Mesothelial cell of epicardium (in vitro differentiated cells): ENCODE measurements at places on chromosomes 12 and 14. TPM values are rescaled to one million over a fixed set of nuclear protein-coding genes. Genes with fewer than 3 reads are reported as not detected.

RD3L gene
- not detected in 3 replicates for total RNA-seq

DNA sequence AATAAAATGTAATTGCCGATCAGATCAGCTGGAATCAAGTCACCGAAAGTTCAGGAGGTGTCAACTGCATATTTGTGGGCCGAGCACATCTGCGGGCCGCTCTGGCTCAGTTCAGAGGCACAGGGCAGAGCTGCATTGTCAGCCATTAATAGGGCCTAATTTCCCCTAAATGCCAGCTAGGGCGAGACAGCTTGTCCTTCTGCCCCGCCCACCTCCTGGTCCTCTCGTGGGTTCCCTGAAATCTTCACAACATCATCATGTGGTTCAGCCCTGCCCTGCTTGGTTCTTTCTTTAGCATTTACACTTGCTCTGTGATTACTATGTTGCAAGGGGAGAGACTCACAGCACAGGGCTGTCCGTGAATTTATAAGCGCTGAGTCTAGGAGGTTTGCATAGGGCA is 148.9 kb downstream of the CHST11 start:
- H3K36me3 ChIP-seq: no peaks in the 10 kb centered on the region
- peaks cover 22% of the 10 kb centered on the region for H3K27me3 ChIP-seq
- DNase-seq: no peak
- peaks cover 26% of the 10 kb centered on the region for H3K4me1 ChIP-seq
- no peak overlapping the region for H3K27ac ChIP-seq
- peak overlapping the region; percentile 24 for H3K4me3 ChIP-seq

ARF6 gene
- 33.7 to 36.0 TPM (median 34.0 TPM) in 3 replicates for total RNA-seq

DNA sequence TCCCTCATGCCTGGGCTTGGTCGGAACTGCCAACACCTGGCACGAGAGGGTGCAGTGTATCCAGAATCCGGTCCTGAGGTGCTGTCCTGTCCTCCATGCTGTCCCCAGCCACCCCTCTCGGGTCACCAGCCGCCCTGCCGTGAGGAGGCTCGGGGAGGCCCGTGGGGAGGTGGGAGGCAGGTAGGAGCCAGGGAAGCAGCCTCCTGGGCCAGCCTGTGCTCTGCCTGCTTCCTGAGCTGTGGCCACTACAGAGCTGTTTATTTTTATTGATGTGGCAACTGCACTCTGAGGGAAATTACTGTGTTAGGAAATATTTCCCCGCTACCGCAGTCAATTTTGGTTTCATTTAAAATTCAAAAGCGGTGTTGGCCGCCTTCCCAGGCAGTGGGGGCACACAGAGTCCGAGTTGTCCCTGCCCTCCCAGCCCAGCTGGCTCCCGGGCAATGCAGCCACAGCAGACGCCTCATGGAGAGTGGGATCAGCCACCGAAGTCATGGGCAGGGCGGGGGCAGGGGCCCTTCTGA is 18.3 kb downstream of the NOC4L start:
- no peaks in the 10 kb centered on the region for H3K4me1 ChIP-seq
- H3K27me3 ChIP-seq: peaks cover 24% of the 10 kb centered on the region
- H3K36me3 ChIP-seq: no peaks in the 10 kb centered on the region
- peak; percentile 9 for DNase-seq
- H3K4me3 ChIP-seq: no peak overlapping the region

KRT80 gene
- 2.7 to 3.0 TPM (median 3.0 TPM) in 3 replicates for total RNA-seq

DNA sequence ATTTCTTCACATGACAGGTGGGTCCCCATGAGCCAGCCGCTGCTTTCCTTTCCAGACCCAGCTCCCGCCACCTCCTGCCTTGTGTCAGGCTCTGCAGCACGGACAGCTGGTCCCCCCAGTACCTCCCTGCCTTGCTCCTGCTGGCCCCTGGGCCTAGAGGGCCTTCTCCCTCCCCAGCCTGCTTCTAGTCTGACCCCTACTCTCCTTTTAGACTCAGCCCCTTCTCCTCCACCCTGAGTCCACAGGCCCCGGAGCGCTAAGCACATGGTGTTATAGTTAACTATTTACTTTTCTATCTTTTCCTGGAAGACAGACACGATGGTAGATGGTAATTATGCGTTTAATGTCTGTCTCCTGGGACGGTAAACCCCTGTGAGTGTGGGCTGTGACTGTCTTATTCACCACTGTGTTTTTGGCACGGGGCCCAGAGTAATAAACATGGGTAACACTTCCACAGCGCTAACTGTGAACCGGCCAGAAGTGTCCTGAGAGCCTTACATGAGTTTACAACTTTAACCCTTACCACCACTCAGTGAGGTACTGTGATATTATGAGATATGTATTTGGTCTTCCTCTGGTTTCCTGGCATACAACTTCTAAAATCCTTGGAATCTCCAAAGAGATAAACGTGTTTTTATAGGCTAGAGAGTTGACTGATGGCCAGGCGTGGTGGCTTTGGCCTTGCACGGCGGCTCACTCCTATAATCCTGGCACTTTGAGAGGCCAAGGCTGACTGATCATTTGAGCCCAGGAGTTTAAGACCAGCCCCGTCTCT is 41.2 kb downstream of the DGLUCY start:
- peaks cover 2% of the 10 kb centered on the region for H3K27me3 ChIP-seq
- H3K4me3 ChIP-seq: no peak overlapping the region
- peaks cover 19% of the 10 kb centered on the region for H3K4me1 ChIP-seq
- peaks cover 12% of the 10 kb centered on the region for H3K36me3 ChIP-seq

GRCh38 chr12:110262442-110263388 is 18.3 kb upstream of the ATP2A2 start:
- no peaks in the 10 kb centered on the region for H3K27me3 ChIP-seq
- H3K4me3 ChIP-seq: no peak overlapping the region
- no peak overlapping the region for H3K27ac ChIP-seq
- no peaks in the 10 kb centered on the region for H3K36me3 ChIP-seq
- no peak for DNase-seq

DNA sequence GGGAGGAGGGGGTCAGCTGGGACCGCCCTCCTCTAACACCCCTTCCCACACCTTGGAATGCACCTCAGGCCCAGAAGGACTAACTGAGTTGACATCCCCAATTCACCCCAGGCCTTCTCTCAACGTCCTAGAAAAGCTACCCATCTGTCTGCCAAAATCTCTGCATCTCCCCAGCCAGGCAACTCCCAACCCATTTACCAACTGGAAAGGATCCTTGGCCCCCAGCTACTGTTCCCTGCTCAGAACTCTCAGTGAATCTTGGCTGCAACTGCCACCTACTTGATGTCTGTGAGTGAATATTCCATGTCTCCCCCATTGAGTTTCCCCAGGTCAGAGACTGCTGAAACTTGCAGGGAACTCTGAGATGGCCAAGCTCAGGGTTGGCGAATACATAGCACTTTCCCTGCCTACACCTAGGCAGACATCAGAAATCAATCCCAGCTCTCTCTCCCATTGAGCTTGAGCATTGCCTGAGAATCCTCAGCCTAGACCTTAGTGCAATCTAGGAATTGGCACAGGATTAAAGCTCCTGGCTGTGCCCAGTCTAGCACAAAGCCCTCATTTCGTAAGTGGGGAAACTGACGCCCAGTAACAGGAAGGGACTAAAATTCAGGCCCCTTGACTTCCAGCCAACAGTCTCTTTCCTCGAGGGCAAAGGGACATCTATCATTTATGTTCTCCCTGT is 71.9 kb upstream of the NCOR2 start:
- no peaks in the 10 kb centered on the region for H3K36me3 ChIP-seq
- no peaks in the 10 kb centered on the region for H3K27me3 ChIP-seq
- no peak overlapping the region for H3K4me3 ChIP-seq
- no peak overlapping the region for H3K27ac ChIP-seq
- no peak for DNase-seq

DNA sequence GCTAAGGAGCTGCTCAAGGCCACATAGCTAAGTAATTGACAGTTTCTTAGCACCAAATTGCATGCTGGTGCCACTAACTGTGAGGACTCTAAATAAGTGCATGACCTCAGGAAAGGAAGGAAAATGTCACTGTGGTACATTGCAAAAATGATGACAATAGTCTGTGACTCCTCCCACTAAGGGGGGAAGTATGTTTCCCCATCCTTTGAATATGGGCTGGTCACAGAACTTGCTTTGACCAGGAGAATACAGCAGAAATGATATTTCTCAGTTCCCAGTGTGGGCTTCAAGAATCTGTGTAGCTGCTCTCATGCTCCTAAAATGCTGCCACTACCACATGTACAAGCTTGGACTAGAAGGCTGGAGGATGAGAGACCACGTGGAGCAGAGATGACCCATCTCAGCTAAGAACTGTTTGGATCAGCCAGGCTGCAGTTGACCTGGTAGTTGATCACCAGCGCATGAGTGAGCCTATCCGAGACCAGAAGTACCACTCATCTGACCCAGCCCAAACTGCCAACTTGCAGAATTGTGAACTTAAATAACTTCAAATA is 42.2 kb upstream of the NOS1 start:
- DNase-seq: no peak
- no peaks in the 10 kb centered on the region for H3K36me3 ChIP-seq
- no peak overlapping the region for H3K27ac ChIP-seq
- no peak overlapping the region for H3K4me3 ChIP-seq
- peaks cover 35% of the 10 kb centered on the region for H3K27me3 ChIP-seq

- peaks cover 14% of the 10 kb centered on the region for H3K27me3 ChIP-seq
- no peak overlapping the region for H3K27ac ChIP-seq
- no peak for DNase-seq
These were observed 136.2 kb upstream of the RTL1 start for GRCh38 chr14:101039755-101040138.

DNA sequence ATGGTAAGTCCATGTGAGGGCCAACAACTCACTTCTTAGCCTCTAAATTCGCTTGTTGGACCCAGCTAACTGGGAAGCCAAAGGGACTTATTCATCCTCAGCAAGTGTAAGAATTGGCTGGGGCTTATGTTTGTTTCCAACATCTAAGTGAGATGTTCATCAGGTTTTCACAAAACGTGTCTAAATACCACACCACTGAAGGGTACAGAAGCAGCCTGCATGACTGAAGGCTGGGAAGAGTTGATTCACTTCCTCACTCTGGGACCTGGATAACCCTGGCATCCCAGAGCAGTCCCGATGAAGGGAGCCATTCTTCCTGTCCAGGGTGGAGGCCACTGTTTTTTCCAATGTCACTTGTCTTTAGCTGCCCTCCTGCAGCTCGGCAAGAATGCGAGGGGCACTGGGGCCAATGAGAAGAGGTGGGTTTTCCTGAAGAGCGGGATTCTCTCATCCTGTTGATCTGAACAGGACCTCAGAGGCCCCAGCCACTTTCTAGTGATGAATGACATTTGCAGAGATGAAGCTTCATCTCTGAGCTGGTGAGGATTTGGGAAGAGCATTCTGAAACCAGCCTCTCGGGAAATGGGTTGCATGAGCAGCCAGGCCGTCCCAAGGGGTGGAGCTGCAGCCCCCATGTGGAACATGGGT is 12.2 kb upstream of the COL2A1 start:
- H3K4me3 ChIP-seq: no peak overlapping the region
- DNase-seq: no peak
- H3K4me1 ChIP-seq: peaks cover 6% of the 10 kb centered on the region
- H3K27ac ChIP-seq: no peak overlapping the region
- peaks cover 36% of the 10 kb centered on the region for H3K27me3 ChIP-seq

- H3K27ac ChIP-seq: no peak overlapping the region
- H3K27me3 ChIP-seq: peaks cover 43% of the 10 kb centered on the region
- H3K4me1 ChIP-seq: no peaks in the 10 kb centered on the region
- no peak for DNase-seq
These were observed 27.8 kb upstream of the FBXO34 start for GRCh38 chr14:55243386-55243785.

- H3K4me1 ChIP-seq: no peaks in the 10 kb centered on the region
- H3K27ac ChIP-seq: no peak overlapping the region
- H3K4me3 ChIP-seq: no peak overlapping the region
These were observed 212.8 kb upstream of the NOVA1 start for GRCh38 chr14:26810631-26811030.

DNA sequence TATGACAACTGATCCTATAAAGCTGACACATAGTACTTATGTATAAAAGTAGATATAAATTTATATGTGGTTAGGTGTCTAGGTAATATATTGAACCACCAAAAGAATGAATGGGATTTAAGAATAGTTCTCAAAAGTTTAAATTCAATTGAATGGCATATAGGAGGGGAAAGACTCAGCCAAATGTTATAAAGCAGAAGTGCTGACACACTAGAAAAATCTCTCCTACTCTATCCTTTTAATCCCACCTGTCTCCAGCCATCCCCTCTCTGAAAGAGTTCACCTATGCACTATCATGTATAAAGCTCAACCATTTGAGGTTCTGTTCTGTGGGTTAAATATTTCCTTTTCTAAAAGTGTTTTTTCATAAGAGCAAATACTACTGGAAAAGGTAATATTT is 400.7 kb downstream of the SOX5 start:
- no peak overlapping the region for H3K27ac ChIP-seq
- peaks cover 9% of the 10 kb centered on the region for H3K4me1 ChIP-seq
- peaks cover 4% of the 10 kb centered on the region for H3K36me3 ChIP-seq
- H3K27me3 ChIP-seq: no peaks in the 10 kb centered on the region
- no peak for DNase-seq
- no peak overlapping the region for H3K4me3 ChIP-seq

CLEC4C gene
- not detected in 3 replicates for total RNA-seq

GALC gene
- 26.2 to 29.9 TPM (median 27.1 TPM) in 3 replicates for total RNA-seq

PTPRB gene
- total RNA-seq: 1.7 to 2.2 TPM (median 1.9 TPM) in 3 replicates

DNA sequence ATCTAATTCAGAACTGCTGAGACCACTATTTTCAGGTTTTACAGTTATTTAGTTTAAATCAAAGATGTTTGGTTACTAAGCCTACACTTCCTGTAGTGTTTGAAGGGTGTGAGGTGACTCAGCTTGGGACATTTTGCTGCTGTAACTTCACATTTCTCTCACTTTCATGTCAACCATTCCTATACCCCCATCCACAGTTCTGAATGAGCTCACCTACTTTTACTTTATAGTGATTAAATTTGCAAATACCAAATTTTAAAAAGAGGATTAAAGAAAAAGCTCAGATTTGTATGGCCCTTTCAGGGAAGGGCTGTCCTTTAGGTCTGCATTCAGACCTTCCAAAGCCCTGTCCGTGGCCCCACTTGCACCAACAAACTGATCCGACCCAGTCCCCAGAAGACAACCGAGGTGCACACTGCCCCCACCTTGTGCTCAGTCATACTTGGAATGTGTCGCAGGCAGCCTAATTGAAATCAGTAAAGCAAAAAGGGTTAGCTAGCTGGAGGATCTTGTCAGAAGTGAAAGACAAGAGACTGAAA is 174.4 kb downstream of the MON2 start:
- no peaks in the 10 kb centered on the region for H3K27me3 ChIP-seq
- H3K4me1 ChIP-seq: peaks cover 15% of the 10 kb centered on the region
- peak overlapping the region; percentile 22 for H3K27ac ChIP-seq
- DNase-seq: no peak
- no peak overlapping the region for H3K4me3 ChIP-seq

GRCh38 chr14:23118506-23119362 is at the start of gene CEBPE:
Gene CEBPE (minus strand): TSS chr14:23119255. CDS start chr14:23119091, 164 bp downstream.
- peaks cover 11% of the 10 kb centered on the region for H3K4me1 ChIP-seq
- H3K27me3 ChIP-seq: peaks cover 4% of the 10 kb centered on the region
- H3K36me3 ChIP-seq: no peaks in the 10 kb centered on the region
- DNase-seq: no peak
- H3K4me3 ChIP-seq: no peak within 1 kb of the TSS

DNA sequence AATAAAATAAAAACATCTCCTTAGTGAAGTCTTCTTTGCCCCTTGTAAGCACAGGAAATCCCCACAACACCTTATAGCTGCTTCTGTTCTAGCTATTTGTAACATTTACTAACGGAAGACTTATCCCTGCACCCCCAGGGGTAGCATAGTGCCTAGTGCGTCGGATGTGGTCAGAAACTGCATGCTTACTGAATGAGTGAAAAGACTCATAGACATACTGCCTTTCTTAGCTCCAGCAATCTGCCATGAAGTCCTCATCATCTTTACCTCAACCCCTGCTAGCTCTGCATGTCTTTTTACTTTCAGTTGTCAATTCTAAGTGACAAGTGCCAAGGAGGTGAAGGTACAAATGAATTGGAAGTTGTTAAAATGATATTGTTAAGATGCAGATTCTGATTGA is 12.9 kb downstream of the RIOX1 start:
- H3K27ac ChIP-seq: no peak overlapping the region
- no peaks in the 10 kb centered on the region for H3K4me1 ChIP-seq
- H3K27me3 ChIP-seq: no peaks in the 10 kb centered on the region
- no peak for DNase-seq
- H3K36me3 ChIP-seq: peaks cover 8% of the 10 kb centered on the region
